Activated naive CD4-positive, alpha-beta T cell treated with anti-CD3 and anti-CD28 coated beads, Interleukin-2, amount 50 U/mL, for 16 hours (primary cell): ENCODE measurements at places on chromosomes 3 and 15.

DNA sequence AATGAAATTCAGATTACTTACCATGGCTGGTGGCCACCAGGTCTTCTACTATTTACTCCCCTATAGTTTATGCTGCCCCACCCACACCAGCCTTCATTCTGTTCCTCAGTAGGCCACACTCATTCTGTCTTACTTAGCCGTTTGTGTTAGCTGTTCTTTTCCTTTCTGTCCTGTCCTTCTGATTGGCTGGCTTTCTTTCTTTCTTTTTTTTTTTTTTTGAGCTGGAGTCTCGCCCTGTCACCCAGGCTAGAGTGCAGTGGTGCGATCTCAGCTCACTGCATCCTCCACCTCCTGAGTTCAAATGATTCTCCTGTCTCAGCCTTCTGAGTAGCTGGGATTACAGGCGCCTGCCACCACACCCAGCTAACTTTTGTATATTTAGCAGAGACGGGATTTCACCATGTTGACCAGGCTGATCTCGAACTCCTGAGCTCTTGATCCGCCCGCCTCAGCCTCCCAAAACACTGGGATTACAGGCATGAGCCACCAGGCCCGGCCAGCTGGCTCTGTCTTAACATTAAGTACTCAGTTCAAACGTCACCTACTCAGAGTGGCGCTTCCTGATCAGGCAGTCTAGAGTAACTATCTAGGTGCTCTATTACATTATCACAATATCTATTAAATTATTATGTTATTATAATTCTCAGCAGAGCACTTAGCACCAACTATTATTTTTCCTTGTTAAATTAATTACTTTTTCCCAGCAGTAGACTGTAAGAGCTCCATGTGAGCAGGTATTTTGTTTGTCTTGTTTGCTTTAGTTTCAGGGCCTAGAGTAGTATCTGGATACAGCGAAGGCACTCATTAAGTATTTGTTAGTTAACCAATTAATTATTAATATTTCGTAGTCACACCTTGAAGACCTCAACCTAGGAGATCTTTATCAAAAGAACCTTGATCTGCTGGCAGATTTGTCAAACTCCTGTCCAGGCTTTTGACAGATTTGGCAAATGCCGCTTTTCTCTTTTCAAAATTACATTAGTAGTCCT, 6.4 kb downstream of the CMSS1 start:
- DNase-seq: no peak

GRCh38 chr3:72102112-72102616, 317.2 kb upstream of the PROK2 start:
- no peak for DNase-seq

DNA sequence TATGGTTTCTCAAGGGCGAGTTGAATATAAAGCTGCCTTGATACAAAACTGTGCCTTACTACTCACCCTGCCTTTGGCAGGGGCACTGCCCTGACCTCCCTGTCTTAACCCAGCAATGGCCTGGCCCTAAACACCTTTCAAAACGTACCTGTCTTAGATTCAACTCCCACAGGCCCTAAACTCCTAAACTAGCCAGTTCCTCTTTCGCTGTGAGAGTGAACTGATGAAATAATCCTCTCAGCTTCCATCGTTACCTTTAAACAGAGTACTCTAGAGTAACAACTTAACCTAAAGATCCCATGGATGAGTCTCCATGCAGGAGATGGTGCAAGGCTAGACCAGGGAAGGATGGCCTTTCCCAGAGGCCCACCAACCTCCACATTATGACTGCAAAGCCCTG, 133.0 kb upstream of the THBS1 start:
- no peak for DNase-seq

DNA sequence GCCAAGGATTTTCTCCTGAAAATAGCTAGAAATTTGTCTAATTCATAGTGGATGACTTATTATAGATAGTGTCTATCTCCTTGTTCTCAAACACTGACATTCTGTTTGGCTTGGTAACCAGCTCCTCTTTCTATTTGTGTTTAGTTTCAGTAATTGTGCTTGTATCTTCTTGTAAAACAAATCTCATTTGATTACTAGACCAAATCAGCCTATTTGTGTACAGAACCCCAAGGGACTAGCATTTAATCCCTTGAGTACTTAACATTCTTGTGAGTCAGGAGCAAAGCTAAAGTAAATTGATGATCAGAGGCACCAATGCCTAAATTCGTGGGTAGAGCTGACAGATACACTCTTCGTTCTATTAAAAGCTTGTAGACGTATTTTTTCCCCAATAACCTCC, 306.5 kb upstream of the SLITRK3 start:
- no peak for DNase-seq

DNA sequence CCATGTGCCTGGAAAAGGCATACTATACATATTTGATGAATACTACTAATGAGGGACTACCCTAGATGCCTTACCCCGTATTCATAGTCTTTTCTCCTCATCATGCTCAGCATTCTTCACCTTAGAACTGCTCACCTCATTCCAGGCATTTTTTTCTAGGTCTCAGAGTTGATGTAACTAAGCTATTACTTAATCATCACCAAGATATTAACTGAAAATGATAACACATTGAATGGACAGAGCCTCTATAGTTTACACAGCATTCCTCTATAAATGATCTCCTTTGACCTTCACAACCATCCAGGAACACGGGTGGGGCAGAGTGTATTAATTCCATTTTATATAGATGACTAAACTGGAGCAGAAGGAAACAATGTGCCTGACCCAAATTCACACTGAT, 174.1 kb upstream of the DPH6 start:
- no peak for DNase-seq

- no peak for DNase-seq
Observed at GRCh38 chr15:101028772-101029438, 109.7 kb downstream of the LRRK1 start.

DNA sequence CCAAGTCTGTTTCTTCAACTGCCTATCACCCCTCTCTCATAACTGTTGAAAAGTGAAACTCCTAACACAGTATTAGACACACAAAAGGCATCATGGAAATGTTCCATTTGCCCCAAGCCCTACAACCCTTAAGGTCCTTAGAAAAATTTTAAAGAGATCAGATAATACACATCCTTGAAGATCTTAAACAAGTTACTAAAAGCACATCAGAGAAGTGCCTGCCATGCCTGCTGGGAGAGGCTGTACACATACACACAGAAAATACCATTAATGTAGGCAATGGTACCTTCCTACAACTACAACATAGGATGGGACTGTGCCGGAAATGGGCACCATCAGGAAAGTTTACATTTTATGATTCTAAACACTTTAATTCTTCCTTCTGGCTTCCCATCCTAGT, 3.3 kb downstream of the ADAM10 start:
- no peak for DNase-seq

DNA sequence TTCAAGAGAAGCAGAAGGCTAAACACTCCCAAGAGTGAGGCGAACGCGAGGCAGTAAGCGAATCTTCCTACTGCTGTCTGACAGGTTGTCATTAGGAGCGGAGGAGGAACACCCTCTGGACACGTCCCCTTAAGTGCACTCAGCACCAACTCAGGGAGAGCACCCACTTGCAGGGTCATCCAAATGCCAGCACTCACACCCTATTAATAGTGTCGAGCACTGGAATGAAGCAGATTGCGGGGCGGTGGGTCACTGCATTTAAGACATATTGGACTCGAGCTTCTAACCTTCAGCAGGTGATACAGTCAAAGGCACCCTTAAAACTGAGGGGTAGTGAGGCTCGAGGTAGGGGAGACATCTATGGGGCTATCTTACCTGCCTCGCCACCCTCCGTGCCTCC, 28.7 kb downstream of the SH3BP5 start:
- no peak for DNase-seq

DNA sequence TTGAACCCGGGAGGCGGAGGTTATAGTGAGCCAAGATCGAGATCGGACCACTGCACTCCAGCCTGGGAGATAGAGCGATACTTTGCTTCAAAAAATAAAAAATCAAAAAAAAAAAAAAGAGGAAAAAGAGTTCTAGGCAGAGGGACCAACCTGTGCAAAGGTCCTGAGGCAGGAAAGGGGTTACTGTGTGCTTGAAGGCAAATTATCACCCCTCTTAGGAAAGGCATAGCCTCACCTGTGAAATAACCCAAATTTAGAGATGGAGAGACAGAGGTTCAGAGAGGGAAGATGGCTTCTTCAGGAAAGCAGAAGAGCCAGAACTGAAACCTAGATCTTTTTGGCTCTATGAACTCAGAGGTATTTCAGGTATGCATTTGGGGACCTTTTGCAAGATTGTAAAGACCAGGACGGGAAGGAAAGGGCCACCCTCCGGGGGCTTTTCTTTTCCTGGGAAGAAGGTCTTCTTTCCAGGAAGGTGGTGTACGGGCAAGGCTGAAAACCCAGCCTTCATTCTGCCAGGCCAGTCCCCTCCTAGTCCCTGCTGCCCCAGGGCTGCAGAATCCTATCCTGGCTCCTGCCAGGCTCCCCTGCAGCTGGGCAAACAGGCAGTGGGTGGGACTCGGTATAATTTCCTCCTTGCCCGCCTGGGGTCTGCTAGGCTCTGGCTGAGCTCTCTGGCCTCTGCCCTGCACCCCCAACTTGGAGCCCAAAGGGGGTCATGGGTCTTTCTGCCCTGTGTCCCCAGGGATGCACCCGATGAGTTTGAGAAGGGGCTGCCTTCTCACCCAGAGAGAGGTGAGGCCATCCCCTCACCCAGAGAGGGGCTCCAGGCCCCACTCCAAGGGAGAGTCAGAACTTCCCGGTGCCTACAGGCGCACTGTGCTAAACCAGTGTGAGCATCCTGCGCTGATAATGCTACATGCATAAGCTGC, 14.4 kb upstream of the CSK start:
- no peak for DNase-seq

- DNase-seq: no peak
Observed at GRCh38 chr15:81507831-81508230, 133.8 kb upstream of the TMC3 start.

DNA sequence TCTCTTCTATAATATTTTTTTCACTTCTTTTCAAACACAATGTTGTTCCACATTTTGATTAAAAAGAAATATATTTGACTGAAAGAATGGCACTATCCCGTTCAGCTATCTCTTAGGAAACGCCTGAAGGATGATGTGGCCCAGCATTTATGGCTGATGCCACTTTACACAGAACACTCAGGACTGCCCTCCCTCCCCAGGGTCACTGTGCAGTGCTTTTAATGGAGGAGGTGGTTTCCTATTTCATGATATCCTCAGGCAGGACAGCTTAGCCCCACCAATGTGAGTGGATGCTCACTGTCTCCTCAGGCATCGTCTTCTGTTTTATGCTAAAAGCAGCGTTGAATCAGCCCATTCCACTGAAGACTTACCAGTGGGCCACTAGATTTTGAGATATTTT, 135.9 kb downstream of the KCNAB1 start:
- DNase-seq: no peak

- no peak for DNase-seq
Observed at GRCh38 chr15:33458421-33458820, 147.7 kb downstream of the RYR3 start.

DNA sequence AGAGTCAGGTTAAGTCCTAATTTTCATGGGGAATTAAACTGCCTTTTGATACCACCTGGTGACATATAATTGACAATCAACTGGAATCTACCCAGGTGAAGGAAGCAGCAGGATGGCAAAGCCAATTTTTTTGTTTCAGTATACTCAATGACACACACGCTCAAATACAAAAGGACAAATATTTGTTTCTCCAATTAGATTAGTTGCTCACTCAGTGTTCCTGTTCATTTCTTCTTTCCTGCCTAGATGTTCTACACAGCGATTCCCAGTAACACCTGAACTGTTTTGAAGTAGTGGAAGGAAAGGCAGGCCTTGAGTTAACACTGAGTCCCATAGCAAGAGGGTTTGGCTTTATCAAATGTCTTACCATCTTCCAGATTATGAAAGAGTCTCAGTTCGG, 157.5 kb downstream of the PDZRN3 start:
- DNase-seq: no peak

DNA sequence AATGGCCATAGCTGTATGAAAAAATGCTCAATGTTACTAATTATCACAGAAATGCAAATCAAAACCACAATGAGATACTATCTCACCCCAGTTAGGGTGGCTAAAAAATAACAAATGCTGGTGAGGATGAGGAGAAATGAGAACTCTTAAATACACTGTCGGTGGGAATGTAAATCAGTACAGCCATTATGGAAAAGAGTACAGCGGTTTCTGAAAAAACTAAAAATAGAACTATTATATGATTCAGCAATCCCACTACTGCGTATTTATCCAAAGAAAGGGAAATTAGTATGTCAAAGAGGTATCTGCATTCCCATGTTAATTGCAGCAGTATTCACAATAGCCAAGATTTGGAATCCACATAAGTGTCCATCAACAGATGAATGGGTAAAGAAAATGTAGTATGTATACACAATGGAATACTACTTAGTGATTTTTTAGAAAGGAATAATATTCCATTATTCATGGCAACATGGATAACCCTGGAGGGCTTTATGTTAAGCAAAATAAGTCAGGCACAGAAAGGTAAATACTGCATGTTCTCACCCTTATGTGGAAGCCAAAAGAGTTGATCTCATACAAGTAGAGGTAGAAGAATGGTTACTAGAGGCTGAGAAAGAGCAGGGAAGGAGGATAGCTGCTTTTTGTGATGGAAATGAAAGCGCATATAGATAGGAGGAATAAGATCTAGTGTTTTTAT, 35.0 kb downstream of the SERP1 start:
- DNase-seq: no peak

- DNase-seq: no peak
Observed at GRCh38 chr3:127770671-127771355, 51.5 kb downstream of the MGLL start.

DNA sequence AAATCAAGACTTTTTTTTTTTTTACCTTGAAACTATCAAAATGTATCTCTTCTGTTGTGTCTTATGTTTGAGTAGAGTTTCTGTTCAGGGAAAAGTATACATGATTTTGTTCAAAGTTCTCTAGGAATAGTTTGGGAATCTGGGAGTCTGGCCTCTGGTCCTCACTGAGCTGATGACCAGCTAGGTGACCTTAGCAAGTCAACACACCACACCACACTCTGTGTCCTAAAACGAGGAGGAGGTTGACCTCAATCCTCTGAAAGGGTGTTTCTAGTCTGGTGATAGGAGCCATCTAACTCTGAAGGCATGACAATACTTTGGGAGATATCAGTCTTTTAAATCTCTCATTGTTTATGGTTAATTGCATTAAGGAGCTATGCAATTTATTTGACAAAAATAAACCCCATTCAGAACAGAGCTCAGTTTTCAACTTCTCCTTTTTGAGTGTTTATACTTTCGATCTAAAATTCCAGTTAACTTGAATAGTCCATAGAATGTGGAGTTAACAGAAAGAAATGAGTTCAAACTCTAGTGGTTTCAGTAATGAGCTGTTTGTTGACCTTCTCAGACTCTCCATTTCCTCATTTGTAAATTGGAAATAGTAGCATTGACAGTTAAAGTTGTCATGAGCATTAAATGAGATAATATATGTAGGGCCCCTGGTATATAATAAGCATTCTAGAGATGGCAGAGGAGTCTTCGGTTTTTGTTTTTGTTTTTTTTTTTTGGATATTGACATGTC, 112.2 kb upstream of the LRRN1 start:
- DNase-seq: no peak

GRCh38 chr3:141235661-141236171, 4.1 kb downstream of the PXYLP1 start:
- DNase-seq: no peak
